ENCODE measurements at places on chromosomes 3 and 15.

DNA sequence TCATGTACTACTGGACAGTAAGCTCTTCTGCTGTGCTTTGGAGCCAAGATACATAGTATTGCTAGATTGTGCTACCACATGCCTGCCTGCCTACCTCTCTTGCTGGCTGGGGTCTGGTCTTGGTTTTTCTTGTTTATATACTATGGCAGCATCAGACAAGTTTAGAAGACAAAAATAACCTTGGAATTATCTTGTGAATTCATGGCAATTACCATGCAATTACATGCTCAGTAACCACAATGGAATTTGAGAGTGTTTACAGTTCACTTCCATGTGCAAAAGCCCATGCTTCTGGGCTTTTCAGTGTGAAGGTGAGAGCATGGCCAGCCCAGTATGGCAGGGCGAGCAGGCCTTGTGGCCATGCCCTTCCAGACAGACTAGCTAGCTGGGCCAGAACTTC, 48.0 kb upstream of the C15orf61 start:
- DNase-seq = no peak

DNA sequence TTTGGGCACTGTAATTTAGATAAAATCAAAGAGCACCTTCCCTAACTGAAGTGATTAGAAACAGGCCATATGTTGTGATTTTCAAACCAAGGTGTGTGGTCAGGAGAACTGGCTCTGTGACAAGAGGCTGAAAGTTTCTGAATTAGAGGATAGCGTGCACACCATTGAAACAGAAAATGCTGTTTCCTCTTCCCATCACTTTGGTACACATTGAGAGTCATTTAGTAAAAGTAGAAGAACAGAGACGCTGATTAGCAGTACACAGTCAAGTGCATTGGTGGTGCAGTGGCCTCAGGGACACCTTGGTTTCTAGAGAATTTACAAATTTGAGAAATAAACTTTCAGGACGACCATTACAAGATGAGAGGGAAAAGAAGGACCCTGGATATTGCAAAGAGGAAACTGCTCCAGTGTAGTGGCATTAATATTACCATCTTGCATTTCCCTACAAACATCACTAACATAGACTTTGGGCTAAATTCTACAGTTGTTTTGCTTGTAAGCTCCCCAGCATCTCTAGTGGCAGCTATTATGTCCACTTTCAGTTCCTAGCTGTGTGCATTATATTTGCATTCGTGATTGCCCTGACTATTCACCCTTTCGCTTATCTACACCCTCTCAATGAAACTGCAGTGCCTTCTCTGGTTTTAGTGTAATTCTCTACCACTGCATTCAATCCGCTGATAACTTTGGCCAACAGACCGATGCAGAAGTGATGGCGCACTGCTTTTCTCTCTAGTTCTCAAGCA, 728.1 kb upstream of the GRM7 start:
- DNase-seq = no peak

- no peak for DNase-seq
Observed at GRCh38 chr15:87632364-87632763, 624.2 kb downstream of the NTRK3 start.

DNA sequence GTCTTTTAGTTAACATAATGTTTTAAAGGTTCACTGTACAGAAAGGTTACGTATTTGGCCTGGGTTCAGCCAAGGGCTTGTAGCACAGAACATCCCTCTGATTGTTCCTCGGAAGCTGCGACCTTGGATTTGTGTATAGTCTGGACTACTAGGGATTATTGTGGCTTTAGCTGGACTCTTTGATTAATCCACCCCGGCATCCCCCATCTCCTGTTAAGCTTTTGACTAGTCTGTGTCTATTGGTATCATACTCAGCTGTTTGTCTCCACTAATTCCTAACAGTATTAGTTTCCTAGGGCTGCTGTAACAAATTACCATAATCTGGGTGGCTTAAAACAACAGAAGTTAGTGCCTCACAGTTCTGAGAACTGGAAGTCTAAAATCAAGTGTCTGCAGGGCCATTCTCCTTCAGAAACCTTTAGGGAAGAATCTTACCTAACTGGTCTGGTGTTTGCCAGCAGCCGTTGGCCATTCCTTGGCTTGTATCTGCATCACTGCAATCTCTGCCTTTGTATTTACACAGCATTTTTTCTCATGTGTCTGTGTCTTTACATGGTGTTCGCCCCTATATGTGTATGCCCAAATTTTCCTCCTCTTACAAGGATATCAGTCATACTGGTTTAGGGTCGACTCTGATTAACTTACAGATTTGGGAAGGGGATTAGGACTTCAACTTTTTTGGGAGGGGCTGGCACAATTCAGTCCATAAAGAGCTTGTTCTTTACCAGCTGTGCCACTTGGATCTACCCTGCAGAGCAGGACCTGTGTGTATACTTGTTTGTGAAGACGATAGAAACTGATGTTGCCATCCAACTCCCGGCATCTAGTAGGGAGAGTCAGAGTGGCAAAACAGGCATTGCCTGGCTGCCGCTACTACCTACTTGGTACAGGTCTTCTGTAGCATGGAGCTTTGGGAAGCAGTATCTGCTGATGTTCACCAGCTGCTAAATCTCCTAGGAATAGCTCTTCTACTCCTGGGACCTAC, 117.8 kb downstream of the UBE2E2 start:
- no peak for DNase-seq

DNA sequence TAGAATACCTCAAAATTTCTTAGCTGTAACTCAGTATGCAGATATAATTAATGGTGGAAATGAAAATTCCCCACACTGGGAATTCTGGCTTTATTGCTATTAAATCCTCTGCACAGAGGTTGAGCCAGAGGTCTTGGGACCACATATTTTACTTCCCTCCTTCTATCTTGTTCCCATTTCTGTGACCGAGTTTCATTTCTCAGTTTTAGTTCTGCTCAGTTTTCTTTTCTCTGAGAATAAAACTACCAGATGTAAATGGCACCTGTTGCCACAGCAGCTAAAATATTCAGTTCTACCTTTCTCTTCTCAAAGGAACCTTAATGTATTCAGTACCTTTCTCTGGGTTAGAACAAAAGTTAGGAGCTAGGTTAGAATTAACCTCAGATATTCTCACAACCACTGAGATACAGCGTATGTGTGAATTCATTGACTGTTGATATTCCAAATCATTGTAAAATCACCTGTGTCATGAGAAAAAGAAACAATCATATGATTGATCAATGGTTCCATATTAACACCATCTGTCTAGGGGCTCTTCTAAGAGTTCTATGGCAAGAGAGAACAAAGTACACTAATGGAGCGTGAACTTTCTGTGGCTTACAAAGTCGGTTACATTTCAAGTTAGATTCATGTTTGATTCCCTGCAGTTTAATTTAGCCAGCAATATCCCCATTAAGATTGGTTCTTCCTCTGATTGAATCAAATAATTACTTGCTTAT, 374.1 kb downstream of the EFHB start:
- no peak for DNase-seq

GRCh38 chr3:136858381-136858780, 3.6 kb upstream of the NCK1 start:
- DNase-seq = no peak

DNA sequence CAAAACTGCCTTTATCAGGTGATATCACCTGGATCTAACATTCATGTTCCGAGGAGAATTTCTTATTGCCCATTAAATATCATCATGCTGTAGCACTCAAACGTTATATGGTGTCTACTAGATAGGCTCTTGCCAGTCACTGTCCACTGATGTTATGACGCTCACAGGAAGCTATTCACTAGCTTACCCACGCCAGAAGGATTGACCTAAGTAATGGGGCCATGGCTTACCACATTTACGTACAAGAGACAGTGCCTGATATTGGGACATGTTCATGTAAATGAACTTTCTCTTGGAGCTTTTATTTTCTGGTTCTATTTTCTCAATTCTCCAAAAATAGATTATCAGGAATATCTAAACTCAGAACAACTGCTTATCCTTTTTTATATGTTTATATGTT, 91.7 kb upstream of the NAALADL2 start:
- DNase-seq = no peak

DNA sequence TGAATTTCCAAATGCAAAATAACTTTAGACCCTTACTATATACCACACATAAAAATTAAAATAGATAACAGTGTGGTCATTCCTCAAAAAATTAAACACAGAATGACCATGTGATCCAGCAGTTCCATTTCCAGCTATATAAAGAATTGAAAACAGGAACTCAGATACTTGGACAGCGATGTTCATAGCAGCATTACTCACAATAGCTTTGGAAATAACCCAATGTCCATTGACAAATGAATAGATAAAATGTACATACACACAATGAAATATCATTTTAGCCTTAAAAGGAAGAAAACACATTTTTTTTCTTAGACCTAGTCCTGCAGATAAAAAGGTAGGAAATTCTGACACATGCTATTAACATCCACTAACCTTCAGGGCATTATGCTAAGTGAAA, 26.7 kb downstream of the RAD51 start:
- DNase-seq = no peak

- no peak for DNase-seq
Observed at GRCh38 chr3:81484520-81484919, 276.9 kb downstream of the GBE1 start.

GRCh38 chr3:170228093-170228766, 6.0 kb downstream of the PRKCI start:
- no peak for DNase-seq

- DNase-seq = no peak
Observed at GRCh38 chr15:69398491-69398891, 15.7 kb upstream of the KIF23 start.
